Ascending aorta (tissue), 2 donors: ENCODE measurements at places on chromosomes 5 and 9. TPM values are rescaled to one million over a fixed set of nuclear protein-coding genes. Genes with fewer than 3 reads are reported as not detected.

The INSL6 gene
- not detected for total RNA-seq

DNA sequence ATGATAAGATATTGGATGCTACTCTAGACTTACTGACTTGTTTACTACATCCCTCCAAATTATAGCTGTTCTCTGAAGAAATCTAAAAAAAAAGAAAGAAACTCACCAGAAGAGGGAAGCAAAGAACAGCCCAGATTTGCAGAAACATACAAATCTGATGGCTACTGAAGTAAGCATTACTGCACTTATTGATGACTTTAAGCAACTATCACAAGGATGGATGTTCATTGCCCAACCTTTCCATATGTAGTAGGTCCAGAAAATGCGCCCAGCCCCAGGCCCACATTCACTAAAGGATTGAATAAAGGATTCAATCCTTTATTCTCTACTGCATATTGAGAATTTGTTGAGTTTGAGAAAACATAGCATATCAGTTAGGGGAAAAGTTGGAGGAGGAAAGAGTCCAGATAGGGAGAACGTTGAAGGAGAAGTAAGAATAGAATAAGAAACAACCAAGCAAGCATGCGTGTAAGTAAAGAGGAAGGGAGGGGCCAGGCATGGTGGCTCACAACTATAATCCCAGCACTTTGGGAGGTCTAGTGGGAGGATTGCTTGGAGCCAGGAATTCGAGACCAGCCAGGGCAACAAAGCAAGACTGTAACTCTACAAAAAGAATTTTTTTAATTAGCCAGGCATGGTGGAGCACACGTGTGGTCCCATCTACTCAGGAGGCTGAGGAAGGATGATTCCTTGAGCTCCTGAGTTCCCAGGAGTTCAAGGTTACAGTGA lies 33.8 kb upstream of the DTWD2 start:
- no peak for DNase-seq

The PPP3R2 gene
- total RNA-seq = not detected

GRCh38 chr5:145483212-145483611 lies 351.9 kb downstream of the PRELID2 start:
- DNase-seq = no peak

The QRFP gene
- not detected for total RNA-seq

The SLC36A3 gene
- not detected for total RNA-seq

The CD72 gene
- total RNA-seq = not detected

- DNase-seq = no peak
Observed at GRCh38 chr5:139925650-139926640, 117.2 kb downstream of the NRG2 start.

GRCh38 chr5:77893225-77893860 lies 117.2 kb upstream of the TBCA start:
- peak; percentile 65 for DNase-seq

DNA sequence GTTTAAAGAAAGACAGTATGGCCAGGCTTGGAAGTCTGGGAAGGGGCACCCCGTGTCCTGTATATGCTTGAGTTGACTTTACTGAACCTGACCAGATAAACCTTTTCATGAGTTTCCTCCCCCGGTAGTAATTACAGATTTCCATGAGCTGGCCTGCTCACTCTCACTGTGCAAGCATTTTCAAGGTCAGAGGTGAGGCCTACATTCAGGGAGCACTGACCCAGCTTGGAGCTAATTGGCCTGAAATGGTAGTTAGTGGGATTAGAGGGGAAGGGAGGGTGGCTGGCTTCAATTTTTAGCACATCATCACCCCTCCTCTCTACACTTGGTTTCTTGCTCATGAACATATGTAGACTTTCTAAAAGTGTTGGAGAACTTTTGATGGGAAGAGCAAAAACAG lies 99.2 kb downstream of the PSAT1 start:
- no peak for DNase-seq

DNA sequence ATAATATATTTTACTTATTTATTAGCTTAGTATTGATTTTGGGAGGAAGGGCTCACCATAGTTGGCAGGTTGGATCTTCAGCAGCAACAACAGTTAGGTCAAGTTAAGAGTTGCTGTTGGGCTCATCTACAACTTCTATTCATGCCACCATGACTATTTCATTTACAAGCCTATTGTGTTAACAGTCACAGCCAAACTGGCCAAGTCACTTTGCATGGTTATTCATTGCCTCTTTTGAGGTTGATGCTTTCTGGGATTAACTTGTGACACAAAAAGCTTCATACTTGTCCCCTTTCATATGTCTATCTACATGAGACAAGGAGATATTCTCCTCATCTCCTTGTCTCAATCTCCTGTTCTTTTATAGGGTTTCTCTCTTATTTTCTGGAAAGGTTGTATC lies 98.3 kb downstream of the WDR70 start:
- DNase-seq = no peak

GRCh38 chr5:138955671-138956295 lies 80.6 kb upstream of the LRRTM2 start:
- peak; percentile 45 for DNase-seq

DNA sequence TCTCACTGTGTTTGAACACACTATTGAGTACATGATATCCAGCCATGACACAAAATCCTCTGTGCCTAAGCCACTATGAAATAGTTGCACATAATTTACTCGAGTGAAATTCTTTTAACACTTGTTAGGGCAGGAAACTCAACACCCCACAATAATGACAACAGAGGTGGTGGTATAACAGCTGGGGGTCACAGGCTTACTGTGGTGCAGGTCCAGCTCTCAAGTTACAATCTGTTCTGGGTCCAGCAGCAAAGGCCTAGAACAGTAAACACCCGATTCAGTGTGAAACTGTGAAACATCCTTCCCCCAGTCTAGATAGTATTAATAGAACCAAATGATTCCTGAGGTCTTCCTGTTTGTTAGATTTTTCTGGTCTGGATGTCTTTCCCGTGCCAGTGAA lies 102.9 kb upstream of the APC start:
- no peak for DNase-seq

The TAL2 gene
- total RNA-seq = not detected

DNA sequence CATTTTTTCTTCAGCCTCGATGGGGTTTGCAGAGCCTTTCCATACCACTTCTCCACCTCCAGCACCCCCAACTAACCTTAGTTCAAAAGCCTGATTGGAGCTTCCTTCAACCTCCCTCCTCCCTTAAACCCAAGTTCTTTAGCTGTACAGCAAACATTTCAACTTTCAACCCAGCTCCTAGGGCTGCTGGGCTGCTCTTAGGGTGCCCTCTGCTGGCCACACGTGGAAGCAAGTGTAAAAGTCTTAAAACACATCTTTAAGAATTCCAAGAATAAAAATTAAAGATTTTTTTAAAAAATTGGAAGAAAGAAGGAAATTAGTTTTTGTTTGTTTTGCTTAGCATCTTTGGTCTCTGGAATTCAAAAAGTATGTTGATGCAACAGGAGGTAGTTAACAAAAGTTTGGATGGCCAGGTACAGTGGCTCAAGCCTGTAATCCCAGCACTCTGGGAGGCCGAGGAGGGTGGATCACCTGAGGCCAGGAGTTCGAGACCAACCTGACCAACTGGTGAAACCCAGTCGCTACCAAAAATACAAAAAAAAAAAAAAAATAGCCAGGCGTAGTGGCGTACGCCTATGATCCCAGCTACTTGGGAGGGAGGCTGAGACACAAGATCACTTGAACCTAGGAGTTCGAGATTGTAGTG lies 15.5 kb upstream of the HSD17B3 start:
- no peak for DNase-seq

DNA sequence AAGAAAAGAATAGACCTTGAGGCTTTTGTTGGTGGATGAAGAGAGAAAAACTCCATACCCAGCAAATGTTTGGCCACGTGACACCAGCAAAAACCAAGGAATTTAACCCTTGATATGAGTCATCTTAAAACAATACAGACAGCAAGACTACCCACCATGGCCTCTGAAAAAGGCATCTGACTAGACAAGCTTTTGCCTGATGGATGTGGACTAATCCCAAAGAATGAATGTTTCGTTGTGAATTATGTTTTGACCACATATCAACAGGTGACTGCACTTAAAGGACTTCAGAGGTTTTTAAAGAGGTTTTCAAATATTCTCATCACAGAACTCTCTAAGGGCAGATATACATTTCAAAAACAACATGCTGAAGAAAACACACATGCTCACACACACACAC lies 33.0 kb upstream of the SLC1A3 start:
- no peak for DNase-seq

DNA sequence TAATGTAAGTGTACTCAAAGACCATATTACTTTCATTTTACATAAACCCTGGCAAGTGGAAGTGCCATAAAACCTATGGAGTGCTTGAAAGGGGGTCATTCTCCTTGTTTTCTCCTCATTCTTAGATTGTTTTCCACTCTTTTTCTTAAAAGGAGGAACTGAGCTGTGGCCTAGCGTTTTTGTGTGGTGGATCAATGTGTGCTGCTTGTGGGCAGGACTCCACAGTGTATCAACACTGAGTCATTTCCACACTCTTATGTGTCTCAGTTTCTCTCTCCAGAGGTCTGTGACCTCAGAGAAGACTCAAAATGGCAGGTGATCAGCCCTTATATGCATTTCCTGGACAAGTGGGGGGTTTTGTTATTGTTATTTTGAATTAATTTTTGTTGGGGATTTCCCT lies 516.1 kb upstream of the CDH10 start:
- DNase-seq = no peak

DNA sequence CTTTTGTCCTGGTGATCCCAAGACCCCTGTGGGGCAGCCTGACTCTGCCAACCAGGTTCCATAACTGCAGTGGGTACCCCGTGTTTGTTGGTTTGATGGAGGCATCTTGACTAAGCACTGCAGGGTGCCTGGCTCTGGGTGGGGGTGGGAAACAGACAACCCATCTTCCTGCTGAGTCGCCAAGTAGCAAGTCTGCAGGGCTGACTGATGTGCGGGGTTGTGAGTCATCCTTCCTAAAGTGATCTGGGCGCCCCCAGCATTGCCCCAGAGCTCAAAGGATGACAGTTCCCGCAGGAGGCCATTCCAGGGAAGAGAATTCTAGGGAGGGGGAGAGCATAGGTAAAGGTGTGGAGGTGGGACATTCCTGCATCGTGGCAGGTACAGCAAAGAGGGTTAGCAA lies 23.5 kb downstream of the DAB2IP start:
- DNase-seq = no peak

The TAF11L10 gene
- total RNA-seq = not detected

The ELOVL7 gene
- 41.8 TPM for total RNA-seq

DNA sequence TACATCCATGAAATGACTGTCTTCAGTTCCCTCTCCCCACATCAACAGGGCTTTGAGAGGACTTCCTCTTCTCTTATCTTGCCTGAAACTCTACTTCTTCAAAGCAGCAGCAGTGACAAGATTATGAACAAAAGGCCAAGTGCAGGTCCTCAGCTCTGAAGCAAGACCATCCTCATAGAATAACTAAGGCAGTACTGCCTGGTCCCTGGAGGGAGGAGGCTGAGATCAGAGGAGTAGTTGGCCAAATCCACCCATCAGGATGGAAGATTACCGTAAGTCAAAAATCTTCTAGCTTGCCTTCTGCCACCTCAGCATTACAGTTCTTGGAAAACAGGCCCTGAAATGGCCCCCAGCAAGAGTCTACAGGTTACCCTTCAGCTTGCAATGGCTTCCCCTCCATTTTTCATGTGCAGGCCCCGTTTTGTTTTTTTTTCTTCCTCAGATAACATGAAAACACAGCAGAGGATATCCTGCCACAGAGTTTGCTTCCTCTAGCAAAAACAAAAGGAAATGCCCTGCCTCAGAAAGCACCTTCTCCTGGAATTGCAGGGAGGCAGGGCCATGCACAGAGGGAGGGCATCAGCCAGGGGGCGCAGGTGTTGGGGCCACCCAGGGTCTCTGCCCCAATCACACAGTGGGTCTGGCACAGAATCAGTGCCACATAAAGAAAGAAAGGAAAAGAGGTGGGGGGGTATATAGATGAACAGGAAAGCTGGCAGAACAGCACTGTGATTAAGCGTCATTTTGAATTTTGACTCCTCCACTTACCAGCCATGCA lies 40.0 kb downstream of the KLHL3 start:
- no peak for DNase-seq

The HAVCR2 gene
- 1.7 TPM for total RNA-seq

GRCh38 chr5:27241564-27242257 lies 203.3 kb upstream of the CDH9 start:
- no peak for DNase-seq

- no peak for DNase-seq
Observed at GRCh38 chr5:180334176-180334575, 19.0 kb downstream of the GFPT2 start.

The TIMD4 gene
- 1.1 TPM for total RNA-seq

- no peak for DNase-seq
Observed at GRCh38 chr9:134231330-134231745, 67.0 kb upstream of the RNU6ATAC start.

The DBH gene
- total RNA-seq = not detected

The NMUR2 gene
- not detected for total RNA-seq

The DAB2 gene
- total RNA-seq = 33.6 TPM

GRCh38 chr9:74573640-74574191 lies 76.6 kb downstream of the RORB start:
- no peak for DNase-seq

- DNase-seq = peak; percentile 72
Observed at GRCh38 chr5:53397845-53398244, 82.6 kb upstream of the FST start.

DNA sequence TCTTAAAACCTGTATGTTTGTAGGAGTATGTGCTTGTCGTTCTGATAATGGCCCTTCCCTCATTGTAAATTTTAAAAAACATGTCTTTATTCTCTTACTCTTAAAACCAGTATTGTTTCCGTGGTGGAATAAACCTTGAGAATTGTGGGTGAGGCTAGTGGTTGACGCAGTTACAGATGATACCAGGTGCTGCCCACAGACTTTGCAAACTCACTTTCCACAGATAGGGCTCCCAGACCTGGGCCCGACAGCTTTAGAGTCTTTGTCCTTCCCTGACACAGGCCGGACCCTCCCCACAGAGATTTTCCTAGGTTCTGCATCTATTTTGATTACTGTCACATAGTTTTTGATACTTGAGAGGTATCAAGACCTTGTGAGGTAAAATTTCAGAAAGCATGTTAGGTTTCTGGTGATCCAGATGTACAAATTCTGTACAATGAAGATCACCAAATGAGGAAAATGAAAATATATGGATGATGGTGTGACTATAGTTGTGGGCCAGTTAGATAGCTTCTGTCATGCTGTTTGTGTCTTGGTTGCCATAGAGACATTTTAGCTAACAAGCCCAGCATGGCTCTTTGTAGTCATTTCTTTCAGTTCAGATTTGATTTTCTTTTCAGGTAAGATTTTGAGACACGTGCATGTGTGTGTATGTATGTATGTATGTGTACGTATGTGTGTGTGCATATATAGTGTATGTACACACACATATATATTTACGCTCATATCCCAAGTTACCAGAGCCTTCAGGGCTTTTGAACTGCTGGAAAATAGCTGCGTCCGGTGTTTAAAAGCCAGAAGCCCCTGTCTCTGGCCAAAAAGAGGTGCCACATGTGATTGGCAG lies 33.8 kb downstream of the DMRT1 start:
- DNase-seq = no peak

GRCh38 chr5:124044613-124045012 lies 532.6 kb downstream of the CSNK1G3 start:
- no peak for DNase-seq
